Articular chondrocyte of knee joint (primary cell): ENCODE measurements at places on chromosomes 12 and 14. TPM values are rescaled to one million over a fixed set of nuclear protein-coding genes. Genes with fewer than 3 reads are reported as not detected.

The BCL11B gene
- total RNA-seq: not detected in 2 replicates

The CLEC4D gene
- not detected in 2 replicates for total RNA-seq

The NELL2 gene
- not detected in 2 replicates for total RNA-seq

The KRT80 gene
- total RNA-seq: 0.52 and 0.97 TPM in 2 replicates

The PZP gene
- total RNA-seq: not detected in 2 replicates

The RASAL1 gene
- not detected in 2 replicates for total RNA-seq

The ZFYVE1 gene
- total RNA-seq: 28.7 and 30.5 TPM in 2 replicates

The RGS6 gene
- total RNA-seq: not detected in 2 replicates
